ENCODE measurements at places on chromosomes 12 and 14.

GRCh38 chr14:66141733-66142132 lies 344.4 kb upstream of the CCDC196 start:
- DNase-seq = no peak

GRCh38 chr14:75720116-75720515 lies 59.1 kb downstream of the TTLL5 start:
- no peak for DNase-seq

DNA sequence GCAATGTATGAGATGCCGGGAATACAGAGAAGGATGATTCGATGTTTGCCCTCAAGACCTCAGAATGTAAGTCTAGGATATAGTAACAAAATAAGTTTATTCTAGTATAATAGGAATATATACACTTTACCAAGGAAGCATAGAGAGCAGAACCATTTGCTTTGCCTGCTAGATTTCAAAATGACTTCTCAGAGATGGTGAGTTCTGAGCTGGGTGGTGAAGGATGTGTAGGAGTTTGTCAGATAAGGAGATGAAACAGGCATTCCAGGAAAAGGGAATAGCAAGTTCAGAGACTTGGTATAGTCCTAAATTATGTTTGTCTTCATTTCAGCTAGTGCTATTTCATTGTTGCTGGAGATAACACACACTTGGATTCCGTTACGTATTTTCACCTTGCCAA lies 655.9 kb downstream of the DIO2 start:
- DNase-seq = no peak

DNA sequence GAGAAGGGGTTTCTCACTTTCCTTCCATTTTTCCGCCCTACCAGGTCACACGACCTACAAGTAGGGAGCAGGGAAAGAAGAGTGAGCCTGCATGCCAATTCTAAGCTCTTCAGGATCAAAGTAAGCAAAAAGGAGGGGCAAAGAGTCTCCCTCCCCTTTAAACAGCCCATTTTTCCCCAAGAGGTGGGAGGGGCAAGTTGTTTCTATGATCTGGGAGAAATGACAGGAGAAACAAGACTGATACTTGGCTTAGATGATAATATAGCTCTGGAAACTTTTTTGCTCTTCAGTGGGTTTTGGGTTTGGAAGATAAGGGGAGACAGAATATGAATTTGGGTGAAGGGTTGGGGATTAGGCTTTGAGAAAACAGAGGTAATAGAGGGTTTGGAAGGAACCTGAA lies 1.8 kb downstream of the DTX3 start:
- DNase-seq = no peak

- no peak for DNase-seq
Observed at GRCh38 chr12:71134405-71134804, 23.4 kb downstream of the TSPAN8 start.

Measured in D341Med (cell line).